ENCODE measurements at places on chromosomes 12 and 14.

- DNase-seq: no peak
These were observed 4.6 kb upstream of the ZDHHC22 start for GRCh38 chr14:77145975-77146740.

DNA sequence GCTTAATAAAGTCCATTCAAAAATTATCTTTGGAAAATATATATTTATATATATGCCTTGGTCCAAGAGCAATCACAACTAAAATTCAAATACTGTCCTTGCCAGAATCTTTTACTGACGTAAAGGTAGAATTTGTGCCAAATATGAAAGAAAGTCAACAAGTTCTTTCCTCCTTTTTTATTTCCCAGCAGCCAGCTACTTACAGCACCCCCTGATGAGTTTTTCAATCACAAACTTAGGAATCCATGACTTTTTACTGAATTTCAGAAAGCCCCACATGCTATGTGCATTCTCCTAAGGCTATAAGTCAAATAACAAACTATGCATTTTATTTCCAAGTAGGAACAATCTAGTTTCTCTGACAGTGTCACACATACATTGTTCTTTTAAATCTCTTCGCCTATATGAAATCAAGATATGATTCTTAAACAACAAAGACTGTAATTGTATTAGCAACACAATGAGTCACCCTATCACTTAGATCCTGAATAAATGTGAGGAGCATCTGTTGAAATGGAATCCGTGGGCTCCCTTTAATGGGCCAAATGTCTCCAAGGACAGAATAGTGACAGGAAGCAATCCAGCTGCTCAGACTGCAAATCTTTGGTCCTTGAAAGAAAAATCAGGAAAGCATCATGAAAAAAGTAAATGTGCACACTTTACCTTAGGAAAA, 271.4 kb downstream of the DUSP6 start:
- DNase-seq: no peak

DNA sequence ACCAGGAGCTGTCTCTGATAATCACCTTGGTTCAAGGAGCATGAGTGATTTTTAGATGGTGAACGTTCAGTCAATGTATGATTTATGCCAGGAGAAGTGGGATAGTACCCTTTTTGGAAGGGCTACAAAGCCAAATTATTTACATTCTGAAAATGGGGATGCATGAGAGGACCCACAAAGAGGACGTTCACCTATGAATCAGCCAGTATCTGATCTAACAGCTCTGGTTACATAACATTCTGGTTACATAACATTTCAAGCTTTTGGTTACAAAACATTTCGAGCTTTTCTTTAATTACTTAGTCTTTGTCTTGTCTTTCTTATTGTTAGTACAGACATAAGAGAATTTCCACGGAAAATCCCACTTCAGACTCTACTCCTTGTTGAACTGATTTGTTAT, 68.8 kb downstream of the SLCO1A2 start:
- DNase-seq: peak; percentile 63

DNA sequence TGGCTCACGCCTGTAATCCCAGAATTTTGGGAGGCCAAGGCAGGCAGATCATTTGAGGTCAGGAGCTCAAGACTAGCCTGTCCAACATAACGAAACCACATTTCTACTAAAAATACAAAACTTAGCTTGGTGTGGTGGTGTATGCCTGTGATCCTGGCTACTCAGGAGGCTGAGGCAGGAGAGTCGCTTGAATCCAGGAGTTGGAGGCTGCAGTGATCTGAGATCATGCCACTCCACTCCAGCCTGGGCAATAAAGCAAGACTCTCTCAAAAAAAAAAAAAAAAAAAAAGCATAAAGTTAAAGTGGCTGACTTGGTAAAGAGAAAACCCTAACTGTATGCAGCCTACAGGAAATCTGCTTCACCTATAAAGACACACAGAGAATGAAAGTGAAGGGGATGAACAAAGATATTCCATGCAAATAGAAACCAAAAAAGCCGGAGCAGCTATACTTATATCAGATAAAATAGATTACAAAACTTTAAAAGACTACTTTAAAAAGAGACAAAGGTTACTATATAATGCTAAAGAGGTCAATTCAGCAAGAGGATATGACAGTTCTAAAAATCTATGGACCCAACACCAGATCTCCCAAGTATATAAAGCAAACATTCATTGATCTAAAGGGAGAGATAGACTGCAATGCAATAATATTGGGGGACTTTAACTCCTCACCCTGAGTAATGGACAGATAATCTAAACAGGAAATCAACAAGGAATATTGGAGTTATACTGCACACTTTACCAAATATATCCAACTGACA, 4.1 kb downstream of the CLEC2B start:
- no peak for DNase-seq

- DNase-seq: no peak
These were observed 31.2 kb downstream of the TMEM132C start for GRCh38 chr12:128298091-128298748.

- DNase-seq: no peak
These were observed 84.9 kb downstream of the BCL11B start for GRCh38 chr14:99186956-99187690.

DNA sequence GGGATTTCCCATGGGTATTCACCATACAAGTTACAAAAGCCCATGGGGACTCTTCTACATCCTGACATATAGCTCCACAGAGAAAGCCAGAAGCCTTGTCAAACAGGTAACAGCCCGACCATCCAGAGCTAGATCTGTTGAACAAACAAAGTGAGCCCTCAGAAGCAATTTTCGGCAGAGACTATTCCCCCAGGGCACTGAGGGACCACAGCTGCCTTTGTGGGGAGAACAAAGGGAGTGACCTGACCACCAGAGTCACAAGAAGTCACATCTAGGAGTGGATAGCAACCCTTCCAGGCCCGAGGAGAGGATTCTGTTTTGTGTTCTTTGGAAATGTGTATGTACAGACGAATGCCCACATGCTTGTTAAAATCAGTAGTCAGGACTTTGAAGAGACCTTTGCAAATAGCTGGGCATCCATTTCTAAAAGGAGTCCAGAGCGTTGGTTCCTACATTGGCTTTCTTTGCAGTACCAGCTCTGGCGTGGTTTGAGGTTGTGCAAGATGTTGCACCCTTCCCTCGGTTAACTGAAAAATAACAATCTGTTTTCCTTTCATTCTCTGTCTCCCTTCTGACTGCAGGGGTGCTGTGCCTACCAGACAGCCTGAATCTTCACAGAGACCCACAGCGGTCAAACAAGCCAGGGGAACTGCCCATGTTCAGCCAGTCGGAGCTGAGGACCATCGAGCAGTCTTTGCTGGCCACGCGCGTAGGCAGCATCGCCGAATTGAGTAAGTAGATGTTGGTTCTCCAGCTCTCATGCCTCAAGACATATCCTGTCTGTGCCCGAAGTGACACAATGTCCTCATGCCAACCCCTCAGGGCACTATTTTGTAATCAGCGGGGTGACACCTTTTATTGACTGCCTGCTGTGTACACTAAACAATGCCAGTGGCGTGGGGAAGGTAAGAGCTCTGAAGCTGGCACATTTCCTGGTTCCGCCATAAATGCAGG, 165.4 kb upstream of the PWP1 start:
- peak; percentile 85 for DNase-seq

GRCh38 chr14:31465111-31465510, 7.8 kb upstream of the DTD2 start:
- DNase-seq: no peak

DNA sequence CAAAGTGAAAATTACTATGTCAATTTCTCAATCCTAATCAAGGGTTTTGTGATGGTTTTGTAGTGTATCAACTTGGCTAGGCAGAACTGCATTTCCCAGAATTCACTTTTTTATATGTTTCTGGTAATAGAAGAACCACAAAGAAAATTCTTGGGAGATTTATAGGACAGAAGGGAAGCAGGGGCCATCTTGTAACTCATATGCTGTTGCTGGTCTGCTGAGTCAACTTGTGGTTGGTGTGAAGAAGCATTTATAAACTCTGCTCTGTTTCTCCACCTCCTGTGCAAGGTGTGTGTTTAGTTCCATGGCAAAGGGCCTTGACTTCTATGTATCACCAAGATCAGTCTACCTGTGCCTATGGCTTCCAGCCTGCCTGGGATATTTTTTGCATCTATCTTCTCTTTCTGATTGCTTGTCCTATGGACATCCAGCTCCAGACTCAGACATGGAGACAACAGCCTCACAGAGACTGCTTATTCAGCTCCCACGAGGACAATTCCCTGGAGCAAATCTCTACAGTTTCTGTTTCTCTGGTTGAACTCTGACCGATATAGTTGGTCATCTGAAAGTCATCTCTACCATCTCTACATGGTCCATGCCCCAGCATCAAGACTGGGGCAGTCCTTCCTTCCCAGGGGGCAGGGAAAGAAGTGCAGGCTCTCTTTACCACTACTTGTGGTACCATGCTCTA, 364.3 kb upstream of the DDHD1 start:
- DNase-seq: no peak

DNA sequence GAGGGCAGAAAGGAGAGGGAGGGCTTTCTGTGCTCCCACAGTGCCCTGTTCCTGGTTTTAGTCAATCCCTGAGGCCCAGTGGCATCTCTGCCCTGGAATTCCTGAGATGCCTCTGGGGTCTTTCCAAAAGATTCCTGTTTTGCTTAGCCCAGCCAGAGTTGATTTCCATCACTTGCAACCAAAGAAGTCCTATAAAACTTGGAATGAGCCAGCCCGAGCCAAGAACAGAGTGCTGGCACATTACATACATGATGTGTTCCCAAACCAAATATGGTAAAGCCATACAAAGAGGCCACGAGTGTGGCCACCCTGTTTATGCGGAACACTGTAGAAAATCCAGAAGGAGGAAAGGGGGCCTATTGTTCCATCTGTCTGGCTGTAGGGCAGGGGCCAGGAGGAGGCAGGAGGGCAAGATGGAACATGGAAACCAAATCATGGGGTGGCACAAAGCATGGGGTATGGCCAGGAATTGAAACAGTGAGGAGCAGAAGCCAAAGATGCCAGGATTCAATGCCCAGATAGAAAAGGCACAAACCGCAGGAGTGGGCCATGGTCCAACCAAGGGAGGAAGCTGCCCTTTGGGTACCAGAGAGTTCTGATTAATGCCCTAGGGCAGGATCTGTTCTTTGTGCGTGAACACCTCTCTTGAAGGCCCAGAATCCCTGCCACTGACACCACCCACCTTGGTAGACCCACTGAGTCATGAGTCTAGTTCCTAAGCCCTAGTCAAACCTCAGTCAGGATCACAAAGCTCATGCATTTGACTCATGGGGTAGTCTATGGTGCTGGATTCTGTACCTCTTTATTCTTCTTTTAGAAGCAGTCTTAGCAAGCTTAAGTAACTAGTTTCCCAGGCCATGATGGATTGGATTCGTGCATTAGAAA, 75.2 kb downstream of the LRRC74A start:
- no peak for DNase-seq

- DNase-seq: no peak
These were observed 34.1 kb downstream of the TMEM233 start for GRCh38 chr12:119627686-119628085.

GRCh38 chr12:104522985-104523722, 66.4 kb downstream of the CHST11 start:
- DNase-seq: peak; percentile 70

DNA sequence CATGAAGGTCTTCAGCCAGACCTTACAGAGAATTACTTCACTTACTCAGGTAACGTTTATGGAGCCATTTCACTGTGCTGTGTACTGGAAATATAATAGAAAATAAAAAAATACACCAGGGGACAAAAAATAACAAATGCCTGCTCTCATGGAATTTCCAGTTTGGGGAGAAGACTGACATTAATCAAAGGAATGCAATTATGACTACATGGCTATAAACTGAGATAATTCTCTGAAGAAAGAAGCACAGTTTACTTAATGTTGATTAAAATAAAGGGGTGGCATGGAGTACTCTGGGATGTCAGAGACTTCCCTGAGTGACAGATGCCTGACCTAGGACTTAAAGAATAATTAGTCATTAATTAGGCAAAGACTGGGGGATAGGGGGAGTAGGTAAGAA, 59.0 kb downstream of the DENND5B start:
- no peak for DNase-seq

DNA sequence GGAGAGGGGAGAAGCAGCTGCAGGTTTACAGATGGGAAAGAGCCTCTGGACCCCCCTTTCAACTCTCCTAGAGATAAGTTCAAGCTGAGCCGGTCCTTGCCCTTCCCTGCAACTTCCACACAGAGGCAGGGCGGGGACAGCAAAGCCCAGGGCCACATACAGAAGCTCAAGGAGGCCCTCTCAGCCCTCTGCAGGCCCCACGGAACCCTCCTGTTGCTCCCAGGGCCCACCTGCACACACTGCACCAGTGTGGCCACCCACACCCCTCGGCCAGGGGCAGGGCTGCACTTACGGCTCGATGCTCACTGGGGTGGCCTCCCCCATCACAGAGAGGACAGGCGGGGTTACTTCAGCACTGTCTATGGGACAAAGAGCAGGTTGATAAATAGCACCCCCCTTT, 13.0 kb upstream of the PNMA1 start:
- DNase-seq: no peak

- DNase-seq: no peak
These were observed 2.1 kb downstream of the BICD1 start for GRCh38 chr12:32108787-32109186.

GRCh38 chr12:2543801-2544200, 251.0 kb upstream of the FKBP4 start:
- no peak for DNase-seq

DNA sequence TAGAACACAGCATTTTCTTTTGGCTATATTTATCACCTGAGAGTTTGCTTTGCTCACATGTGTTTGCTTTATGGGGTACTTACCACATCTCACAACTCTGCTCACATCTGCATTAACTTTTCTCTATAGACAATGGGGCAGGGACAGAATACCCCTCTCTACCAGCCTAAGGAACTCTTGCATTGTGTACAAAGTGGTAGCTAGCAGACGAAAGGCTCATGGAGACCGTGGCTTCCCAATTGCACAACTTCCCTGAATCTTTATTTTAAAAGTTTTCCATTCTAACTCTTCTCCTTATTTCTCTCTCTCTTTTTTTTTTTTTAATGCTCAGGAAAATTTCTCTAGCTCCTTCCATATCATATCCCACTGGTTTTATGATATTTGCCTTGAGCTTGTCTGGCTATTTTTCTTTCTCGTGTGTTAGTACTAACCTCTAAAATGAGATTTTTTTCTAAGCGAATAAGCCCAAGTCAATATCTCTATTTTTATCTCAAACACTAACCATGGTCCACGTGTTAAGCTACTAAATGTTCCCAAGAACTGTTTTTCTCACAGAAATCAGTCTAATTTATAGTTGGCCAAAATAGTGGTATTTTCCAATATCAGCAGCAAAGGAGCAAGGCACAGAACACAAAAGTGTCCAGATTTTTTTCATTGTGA, 155.2 kb downstream of the STXBP6 start:
- no peak for DNase-seq

GRCh38 chr12:101957252-101957959, 80.0 kb downstream of the DRAM1 start:
- DNase-seq: no peak

DNA sequence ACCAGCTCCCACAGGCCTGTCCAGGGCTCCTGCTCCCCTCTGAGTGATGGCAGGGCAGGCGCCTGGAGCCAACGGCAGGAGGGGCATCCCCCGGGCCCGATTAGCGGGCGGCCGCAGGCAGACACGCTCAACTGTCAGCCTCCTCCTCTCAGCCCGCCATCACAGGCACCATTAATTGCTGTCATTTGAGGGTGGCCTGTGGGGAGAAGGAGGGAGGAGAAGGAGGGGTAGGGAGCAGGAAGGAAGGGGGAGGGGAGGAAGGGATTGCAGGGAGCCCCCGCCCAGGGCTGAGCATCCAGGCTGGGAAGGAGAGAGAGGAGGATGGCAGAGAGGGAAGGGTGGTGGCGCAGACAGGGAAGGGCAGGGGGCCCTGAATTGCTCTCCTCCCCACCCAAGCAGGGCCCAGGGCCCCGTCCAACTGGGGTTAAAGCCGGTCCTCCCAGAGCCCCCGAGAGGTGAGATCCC, 36.1 kb downstream of the NCOR2 start:
- DNase-seq: no peak

GRCh38 chr14:31307198-31307597, 99.6 kb upstream of the HECTD1 start:
- no peak for DNase-seq

All from NB4 (cell line).